ENCODE measurements at places on chromosomes 2 and 18. TPM values are rescaled to one million over a fixed set of nuclear protein-coding genes. Genes with fewer than 3 reads are reported as not detected.

NDC80 gene
- 0.42 TPM for total RNA-seq

GRB14 gene
- total RNA-seq = 3.3 TPM

BOK gene
- total RNA-seq = 61.5 TPM

C2orf81 gene
- total RNA-seq = 0.66 TPM

SLC5A7 gene
- total RNA-seq = 1.2 TPM

ITGAV gene
- total RNA-seq = 98.4 TPM

ICA1L gene
- 9.6 TPM for total RNA-seq

DNA sequence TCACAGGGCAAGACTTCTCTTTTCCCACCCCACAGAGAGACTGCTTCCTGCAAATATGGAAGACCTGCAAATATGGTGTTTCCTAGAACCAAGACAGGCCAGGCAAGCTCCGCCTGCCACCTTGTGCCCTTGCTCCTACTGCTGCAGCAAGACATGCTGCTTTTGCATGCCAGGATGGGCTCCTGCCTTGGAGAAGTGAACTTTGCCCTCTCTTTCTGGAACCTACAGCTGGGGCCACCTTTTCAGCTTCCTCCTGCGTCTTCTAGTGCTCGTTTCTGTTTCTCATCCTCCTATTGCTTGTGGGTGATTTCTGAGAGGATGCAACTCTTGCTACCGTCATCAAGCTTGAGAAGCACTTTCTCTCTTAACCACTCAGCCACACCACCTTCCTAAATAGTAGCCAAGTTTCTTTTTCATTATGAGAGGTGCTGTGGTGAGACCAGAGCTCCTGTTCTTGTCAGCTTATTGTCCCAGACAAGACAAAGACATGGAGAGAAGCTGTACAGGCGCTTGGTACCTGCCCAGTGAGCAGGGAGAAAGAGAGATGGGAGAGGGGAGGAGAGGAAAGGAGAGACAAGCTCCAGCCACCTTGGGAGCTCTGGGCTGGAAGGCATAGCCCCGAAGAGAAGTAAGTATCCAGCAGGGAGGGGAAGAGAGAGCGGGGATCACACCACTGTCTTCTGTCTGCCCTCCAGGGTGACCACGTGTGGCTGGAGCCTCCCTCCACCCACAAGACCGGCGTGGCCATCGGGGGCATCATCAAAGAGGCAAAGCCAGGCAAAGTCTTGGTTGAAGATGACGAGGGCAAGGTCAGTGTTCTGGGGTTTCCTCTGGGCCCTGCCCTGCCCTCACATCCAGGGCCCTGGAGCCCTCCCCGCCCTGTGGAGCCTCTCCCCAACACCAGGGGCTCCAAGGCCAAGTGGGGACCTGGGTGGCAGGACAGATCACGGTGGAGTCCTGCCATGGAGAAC is 28.3 kb downstream of the MYO7B start:
- DNase-seq = no peak

DNA sequence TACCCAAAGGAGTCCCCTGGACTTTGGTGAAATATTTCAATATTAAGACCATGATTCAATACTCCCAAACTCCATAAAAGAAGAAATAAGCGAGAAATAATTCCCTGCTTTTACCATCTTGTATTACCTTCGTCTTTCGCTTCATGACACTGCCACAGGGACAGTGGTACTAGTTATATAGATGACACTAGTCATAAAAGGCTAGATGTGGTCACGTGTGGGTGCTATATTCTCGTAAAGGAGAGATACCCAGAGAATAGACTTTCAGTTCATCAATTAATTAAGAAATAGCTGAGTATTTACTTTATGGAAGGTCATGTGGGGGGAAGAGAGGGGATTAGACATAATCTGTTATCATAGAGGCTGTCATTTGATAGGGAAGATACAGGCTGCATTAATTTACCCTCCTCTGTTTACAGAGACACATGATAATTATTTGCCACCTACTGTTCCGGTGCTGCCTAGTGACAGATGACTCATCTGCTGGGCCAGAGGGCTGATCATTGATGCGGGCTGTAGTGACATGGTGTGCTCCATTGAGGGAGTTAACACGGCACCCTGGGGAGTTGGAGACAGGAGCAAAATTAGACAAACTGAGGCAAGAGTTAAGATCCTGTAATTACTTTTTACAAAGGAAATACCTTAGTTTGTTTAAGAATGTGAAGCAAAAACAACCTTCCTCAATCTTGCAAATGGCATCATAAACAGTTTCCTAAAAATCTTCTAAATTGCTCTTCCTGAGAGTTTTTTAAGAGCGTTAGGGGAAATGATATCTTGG is 78.2 kb upstream of the ITGB6 start:
- no peak for DNase-seq

DNA sequence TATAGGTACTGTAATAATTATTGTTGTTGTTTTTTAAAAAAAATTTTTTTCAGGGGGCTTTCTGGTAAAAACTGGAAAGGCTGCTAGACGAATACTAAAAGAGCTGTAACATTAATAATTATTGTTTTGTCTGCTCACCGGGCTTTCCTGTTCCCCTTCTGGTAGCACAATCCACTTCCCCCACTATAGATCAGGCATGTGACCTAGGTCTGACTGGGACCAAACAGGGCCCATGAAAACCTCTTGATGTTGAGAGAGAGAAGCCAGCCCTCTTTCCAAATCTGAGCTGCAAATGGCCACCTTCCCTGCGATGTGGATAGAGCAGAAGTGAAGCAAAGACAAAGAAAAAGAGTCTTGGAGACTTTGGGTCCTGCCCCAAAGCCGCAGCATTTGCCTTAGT is 23.4 kb downstream of the SH2D6 start:
- DNase-seq = no peak

GRCh38 chr18:50706199-50706598 is 113.6 kb downstream of the MRO start:
- no peak for DNase-seq

- no peak for DNase-seq
Measured at GRCh38 chr2:126437016-126437415, 218.9 kb upstream of the GYPC start.

DNA sequence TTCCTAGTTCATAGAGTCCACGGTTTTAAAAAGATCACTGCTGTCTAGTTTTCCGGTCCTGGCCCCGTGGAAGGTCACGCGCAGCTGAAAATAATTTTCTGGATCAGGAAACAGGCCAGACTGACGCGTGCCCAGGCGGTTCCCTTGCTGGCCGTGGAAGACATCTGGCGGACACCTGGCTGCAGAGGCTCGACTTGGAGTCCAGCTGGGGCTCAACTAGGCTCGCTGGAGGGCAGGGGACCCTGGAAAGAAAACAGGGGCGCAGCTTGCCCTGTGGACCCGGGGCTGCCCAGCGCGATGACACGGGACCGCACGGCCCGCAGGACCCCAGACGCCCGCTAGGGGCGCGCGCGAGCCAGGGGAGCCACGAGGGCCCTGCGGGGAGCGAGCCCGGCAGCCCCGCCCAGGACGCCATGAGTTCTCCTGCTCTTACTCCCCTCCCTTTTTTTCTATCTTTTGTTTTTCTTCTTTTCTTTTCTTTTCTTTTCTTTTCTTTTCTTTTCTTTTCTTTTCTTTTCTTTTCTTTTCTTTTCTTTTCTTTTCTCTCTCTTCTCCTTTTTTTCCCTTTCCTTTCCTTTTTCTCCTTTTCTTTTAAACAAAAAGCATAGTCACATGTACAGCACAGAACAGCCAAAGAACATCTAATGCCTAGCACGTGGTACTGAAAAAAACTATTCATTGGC is 43.2 kb upstream of the UBE2F start:
- DNase-seq = peak; percentile 93

- DNase-seq = no peak
Measured at GRCh38 chr18:9082711-9083510, 19.6 kb upstream of the NDUFV2 start.

GRCh38 chr2:215879977-215880940 is 133.1 kb downstream of the MREG start:
- DNase-seq = no peak

DNA sequence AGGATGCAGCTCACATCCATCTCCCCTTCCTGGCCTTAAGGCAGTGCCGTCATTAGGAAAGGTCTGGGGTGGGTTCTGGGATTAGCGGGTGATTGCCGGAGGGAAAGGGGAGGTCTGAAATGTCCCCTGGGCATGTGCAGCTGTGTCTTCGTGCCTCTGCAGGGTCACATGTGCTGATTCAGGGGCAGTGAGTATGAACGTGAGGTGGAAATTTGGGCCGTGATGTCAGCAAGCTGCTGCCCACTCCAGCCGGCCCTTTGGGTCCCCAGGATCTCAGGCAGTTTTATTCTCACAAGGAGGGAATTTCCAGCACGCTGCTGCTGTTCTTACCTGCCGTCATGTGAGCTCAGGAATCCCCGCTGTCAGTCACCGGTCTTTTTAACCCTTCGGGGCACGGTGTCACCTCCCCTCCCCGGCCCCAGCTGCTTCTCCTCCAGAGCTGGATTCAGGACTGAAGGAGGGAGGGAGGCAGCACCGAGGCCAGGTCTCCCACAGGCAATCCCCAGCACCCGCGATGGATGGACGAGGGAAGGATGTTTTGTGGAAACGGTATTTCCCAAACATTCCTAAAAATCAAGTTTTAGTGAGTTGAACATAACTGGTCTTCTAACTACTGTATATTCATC is 23.5 kb downstream of the GPR35 start:
- peak; percentile 72 for DNase-seq

GRCh38 chr18:32831781-32832180 is 59.0 kb upstream of the KLHL14 start:
- no peak for DNase-seq

GRCh38 chr2:158776231-158776630 is 18.9 kb upstream of the DAPL1 start:
- DNase-seq = no peak

DNA sequence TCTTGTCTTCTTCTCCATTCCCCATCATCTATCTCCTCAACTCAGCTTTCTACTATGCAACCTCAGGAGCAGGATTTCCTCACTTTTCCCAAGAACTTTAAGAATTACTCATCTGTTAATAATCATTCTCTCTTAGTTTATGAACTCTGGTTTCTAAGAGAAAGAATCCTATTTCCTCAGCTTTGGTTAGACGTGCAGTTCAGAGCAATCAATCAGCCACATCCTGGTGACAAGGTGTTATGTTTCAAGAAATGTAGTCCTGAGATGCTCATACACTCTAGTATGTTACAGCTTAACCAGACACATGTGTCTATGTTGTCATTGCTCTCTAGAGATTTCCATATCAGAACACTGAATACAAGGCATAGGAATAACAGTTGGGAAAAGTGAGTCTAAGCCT is 277.9 kb downstream of the MBD2 start:
- no peak for DNase-seq

- DNase-seq = no peak
Measured at GRCh38 chr2:2876331-2877221, 501.0 kb downstream of the EIPR1 start.

- DNase-seq = no peak
Measured at GRCh38 chr2:63078852-63079606, 28.4 kb downstream of the OTX1 start.

- no peak for DNase-seq
Measured at GRCh38 chr2:48474574-48475298, 55.2 kb upstream of the STON1 start.

DNA sequence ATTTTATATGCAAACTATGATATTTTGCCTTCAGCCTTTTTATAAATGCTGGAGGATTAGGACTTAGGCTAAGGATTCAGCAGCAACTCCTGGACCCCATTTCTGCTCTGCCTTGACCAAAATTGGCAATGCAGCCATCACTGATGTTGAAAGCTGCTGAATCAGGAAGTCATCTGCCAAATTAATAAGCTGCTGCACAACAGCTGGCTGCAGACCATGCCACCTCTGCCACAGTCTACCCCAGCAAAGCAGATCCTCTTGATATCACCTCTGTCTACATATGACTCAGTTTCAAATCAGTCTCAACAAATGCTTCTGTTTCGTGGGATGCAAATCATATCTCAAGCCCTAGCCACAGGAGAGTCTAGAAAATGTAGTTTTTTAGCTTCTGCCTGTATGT is 7.1 kb upstream of the SOS1 start:
- DNase-seq = no peak

GRCh38 chr2:218814540-218815243 is 16.9 kb downstream of the PRKAG3 start:
- peak; percentile 78 for DNase-seq

GRCh38 chr2:47520302-47520630 is 117.3 kb downstream of the MSH2 start:
- no peak for DNase-seq

- peak; percentile 60 for DNase-seq
Measured at GRCh38 chr2:238593678-238594077, 167.0 kb downstream of the ASB1 start.

- DNase-seq = no peak
Measured at GRCh38 chr18:44748582-44748981, 67.9 kb downstream of the SETBP1 start.
